Esophagus squamous epithelium (tissue), 5 donors: ENCODE measurements at places on chromosomes 2 and 18.

GRCh38 chr2:28082131-28082530 is 191.6 kb downstream of the BABAM2 start:
- DNase-seq: no peak

DNA sequence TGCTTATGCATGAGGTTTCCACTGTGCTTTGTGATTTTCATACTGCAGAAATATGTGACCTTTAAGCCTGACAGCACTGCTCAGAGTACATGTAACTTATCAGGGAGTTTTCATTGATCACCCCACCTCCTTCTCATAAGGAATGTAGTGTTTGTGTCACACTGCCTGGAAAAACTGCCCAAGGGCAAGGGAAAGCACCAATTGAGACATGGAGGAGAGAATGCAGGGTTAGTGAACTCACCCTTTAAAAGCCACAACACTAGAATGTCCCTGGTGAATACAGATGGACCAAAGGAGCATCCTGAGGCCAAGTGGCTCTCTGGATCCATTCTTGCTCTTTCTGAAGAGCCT is 147.2 kb upstream of the SPATS2L start:
- no peak for DNase-seq

DNA sequence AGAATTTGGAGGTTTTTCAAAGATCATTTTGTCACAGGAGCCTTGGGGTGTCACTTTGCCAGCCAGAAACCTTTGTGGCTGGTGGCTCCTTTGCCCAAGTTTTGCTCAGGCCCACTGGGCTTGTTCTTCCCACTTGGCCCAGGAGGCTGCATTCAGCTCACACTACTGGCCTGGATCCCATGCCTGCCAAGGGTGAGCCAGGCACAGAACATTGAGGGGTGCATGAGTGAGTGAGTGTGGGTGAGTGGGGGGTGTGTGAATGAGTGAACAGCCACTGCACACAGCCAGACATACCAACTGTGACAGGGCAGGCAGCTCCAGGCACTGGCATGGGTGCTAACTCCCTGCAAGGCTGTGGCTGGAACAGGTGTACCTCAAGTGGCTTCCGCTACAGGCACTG is 39.6 kb downstream of the FAM171B start:
- DNase-seq: no peak

- DNase-seq: no peak
Measured at GRCh38 chr2:134507697-134508096, 211.1 kb downstream of the TMEM163 start.
